Aorta (tissue), 5 donors: ENCODE measurements at places on chromosomes 2 and 18. TPM values are rescaled to one million over a fixed set of nuclear protein-coding genes. Genes with fewer than 3 reads are reported as not detected.

- no peak for DNase-seq
These were observed 67.4 kb downstream of the TFCP2L1 start for GRCh38 chr2:121217627-121218026.

GRCh38 chr2:195579776-195580555 is 77.1 kb upstream of the SLC39A10 start:
- DNase-seq: no peak

GRCh38 chr2:205771666-205772065 is 89.4 kb downstream of the NRP2 start:
- DNase-seq: no peak

SNTG2 gene
- polyA plus RNA-seq: not detected

- no peak for DNase-seq
These were observed 44.1 kb upstream of the SLC14A2 start for GRCh38 chr18:45571195-45571594.

- DNase-seq: no peak
These were observed 453.7 kb downstream of the CNTNAP5 start for GRCh38 chr2:124478761-124479160.

- DNase-seq: no peak
These were observed 151.6 kb downstream of the MREG start for GRCh38 chr2:215861607-215862350.

DNA sequence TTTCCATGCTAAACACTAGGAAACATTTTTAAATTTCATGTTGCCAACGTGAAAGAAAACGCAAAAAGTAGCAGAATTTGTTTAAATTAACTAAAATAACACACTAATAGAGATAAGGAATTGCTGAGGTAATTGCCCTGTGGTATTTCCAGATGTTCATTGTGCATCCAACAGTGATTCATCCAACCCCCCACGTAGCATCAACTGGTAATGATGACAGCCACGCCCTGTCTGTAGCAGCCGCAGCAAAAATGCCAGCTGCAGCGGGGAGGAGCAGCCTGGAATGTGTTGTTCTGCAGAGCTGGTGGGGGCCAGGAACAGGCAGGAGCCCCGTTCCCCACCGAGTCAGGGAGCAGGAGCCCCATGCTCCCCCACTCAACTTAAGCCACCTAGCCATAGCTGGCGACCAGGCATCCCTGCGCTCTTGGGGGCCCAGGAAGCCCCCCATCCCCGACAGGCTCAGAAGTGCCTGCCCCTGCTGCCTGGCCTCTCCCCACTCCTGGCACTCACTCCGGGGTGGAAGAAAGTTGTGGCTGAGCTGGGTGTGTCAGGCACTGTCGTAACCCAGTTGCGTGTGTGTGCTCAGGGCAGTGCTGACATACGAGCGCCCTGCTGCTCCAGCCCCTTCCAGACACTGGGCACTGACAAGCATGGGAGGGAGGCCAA is 695.1 kb upstream of the ACVR2A start:
- no peak for DNase-seq

DNA sequence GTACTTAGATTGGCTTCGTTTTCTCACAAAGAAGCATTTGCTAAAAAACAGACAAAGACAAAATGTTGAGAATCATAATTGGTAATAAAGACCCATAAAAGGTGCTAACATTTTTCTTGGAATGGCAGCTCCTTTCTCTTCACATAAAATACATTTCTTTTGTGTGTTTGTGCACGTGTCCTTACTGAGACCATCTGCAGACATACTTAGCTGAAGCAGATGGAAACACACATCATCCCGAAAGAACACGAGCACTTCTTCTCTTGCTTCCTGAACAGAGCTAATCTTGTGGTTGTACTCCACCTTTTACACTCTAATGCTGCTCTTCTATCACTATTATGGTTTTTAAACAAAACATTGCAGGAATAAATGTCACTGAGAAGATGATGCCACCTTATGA is 142.5 kb downstream of the SPHKAP start:
- DNase-seq: no peak

DNA sequence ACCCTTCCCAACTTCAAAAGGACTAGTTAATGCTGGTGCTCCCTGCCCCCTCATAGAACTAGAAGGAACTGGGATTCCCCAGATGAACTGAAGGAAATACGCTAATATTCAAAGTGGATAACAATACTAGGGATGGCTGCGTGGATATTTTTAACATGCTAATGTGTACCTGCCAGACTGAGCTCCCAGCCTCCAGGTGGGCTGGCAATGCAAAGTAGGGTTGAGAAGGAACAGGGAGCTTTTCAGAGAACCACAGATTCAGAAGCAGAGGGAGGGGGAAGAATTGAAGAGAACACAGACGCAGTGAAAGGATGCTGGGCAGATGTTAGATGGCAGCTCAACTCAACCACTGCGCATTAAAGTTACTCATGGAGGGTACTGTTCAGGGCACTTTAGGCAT is 354.4 kb downstream of the TGIF1 start:
- DNase-seq: no peak
